ENCODE measurements at places on chromosomes 12 and 14.

- no peak for DNase-seq
These were observed 5.2 kb upstream of the HSP90B1 start for GRCh38 chr12:103924761-103925641.

GRCh38 chr12:3928538-3929184 lies 55.5 kb upstream of the PARP11 start:
- DNase-seq, result no peak

- DNase-seq, result no peak
These were observed 48.1 kb upstream of the TMED10 start for GRCh38 chr14:75224561-75224960.

GRCh38 chr12:20494851-20495250 lies 126.5 kb downstream of the PDE3A start:
- DNase-seq, result no peak

DNA sequence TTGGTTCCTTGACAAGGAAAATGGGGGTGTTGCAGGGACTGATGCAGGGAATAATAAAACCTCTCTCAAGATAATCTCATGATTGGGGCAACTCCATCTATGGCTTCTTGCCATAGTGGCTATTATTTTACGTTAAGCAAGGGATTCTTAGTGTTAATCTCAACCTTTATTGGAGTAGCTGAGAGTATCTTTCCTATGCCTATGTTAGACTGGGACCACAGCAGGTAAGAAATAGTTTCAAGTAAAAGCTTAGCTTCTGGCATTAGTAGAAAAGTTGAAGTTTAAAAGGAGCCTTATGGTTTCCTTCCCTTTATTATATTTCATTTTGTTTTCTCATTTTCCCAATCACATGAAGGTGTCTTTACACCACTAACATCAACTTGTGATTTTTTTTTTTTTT lies 16.7 kb downstream of the SINHCAF start:
- DNase-seq, result no peak

DNA sequence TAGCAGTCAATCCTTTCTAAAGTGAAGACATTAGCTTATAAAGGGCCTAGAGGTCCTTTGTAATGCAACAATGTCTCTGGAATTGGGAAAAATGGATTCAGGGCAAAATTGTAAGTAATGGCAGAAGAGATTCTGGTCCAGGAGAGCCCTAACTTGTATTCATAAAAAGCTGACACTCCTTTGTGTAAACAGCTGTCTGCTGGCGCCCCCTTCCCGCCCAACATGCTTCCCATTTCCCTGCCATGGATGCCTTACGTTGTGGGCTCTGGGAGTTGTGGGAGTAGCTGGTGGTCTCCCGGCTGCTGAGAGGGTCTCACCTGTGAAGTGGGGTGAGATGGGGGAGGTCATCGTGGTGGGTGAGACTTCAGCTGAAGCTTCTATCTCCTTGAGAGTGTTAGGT lies 2.3 kb downstream of the ACRBP start:
- no peak for DNase-seq

DNA sequence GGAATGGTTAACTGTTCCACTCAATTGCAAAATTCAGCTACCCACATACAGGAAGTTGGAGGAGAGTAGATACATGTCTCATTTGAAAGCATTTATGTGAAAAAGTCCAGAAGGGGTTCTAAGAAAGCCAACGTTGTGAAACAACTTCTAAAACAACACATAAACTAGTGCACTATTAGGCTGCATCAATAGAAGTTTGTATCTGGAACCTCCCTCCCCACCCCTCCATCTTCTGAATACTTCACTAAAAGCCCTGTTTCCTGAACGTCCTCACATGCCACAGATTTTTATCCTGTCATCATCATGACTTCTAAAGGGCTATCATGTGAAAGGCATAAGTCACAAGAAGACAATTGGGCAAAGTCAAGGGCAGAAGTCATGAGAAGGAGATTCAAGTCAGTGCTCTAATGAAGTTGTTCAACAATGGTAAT lies 5.5 kb downstream of the KRT79 start:
- no peak for DNase-seq

DNA sequence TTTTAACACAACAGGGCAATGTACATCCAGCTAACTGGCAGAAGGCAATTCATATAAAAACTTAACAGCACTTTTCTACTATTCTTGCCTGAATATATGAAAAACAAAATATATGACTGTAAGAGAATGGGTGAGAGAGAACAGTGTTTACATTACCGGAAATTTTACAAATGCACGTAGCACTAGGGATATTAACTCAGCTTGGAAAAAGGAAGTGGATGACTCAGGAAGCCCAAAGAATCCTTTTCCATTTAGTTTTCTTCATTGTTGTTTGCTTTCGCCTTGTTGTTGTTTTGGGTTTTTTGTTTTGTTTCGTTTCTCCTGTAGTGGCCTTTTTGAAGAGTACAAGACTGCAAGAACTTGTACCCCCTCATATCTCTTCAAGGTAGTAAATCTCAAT lies 295.5 kb downstream of the EGLN3 start:
- no peak for DNase-seq

- no peak for DNase-seq
These were observed at the start of gene WIF1 for GRCh38 chr12:65121049-65121955. Gene WIF1, minus strand, starts transcription at chr12:65121305. Its CDS starts 114 bp downstream, at chr12:65121191.

- DNase-seq, result no peak
These were observed 110.7 kb downstream of the SLC25A21 start for GRCh38 chr14:37061697-37062096.

GRCh38 chr12:95548056-95548538 lies 3.2 kb downstream of the USP44 start:
- DNase-seq, result no peak

DNA sequence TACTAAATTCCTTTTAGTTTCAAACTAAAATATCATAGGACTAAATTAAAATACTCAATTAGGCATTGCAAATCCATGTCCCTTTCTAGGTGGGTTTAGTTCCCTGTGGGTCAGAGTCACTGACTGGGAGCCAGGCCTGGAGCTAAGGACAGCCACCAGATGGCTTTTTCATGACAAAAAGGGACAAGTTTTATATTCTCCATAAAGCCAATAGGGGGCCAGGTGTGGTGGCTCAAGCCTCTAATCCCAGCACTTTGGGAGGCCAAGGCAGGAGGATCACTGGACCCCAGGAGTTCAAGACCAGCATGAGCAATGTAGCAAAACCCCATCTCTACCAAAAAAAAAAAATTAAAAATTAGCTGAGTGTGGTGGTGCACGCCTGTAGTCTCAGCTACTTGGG lies 35.4 kb upstream of the EIF5 start:
- no peak for DNase-seq

- no peak for DNase-seq
These were observed 375.1 kb downstream of the BMP4 start for GRCh38 chr14:53581504-53581903.
